Psoas muscle (tissue), 8 donors: ENCODE measurements at places on chromosomes 3 and 15.

DNA sequence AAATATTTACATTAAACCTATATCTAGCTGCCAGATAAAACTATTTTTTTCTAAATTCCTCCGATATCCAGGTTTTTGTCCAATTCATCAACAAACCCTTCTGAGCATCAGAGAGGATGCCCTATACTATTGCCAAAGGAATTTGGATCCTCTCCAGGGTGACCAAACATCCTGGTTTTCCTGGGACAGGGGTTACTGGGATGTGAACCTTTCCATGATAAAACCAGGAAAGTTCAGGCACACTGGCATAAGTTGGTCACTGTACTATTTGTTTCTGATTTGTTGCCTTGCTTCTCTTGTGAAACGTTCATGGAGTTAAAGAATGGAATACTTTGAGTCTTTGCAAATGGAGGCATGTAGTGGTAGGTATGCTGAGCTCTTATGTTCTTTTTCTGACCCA, 63.5 kb downstream of the TLNRD1 start:
- DNase-seq, result no peak

- DNase-seq, result no peak
Measured at GRCh38 chr3:98557324-98558010, 25.7 kb downstream of the GPR15 start.

GRCh38 chr3:188331166-188331565, 177.2 kb downstream of the LPP start:
- DNase-seq, result no peak

GRCh38 chr3:48601622-48601994, 6.5 kb upstream of the COL7A1 start:
- peak; percentile 92 for DNase-seq

GRCh38 chr15:78103406-78104118, 11.2 kb downstream of the SH2D7 start:
- DNase-seq, result no peak

- no peak for DNase-seq
Measured at GRCh38 chr15:70535071-70535954, 228.0 kb downstream of the UACA start.

- DNase-seq, result no peak
Measured at GRCh38 chr3:81500039-81500438, 261.4 kb downstream of the GBE1 start.

GRCh38 chr3:133269393-133269792, 130.5 kb upstream of the BFSP2 start:
- DNase-seq, result no peak

DNA sequence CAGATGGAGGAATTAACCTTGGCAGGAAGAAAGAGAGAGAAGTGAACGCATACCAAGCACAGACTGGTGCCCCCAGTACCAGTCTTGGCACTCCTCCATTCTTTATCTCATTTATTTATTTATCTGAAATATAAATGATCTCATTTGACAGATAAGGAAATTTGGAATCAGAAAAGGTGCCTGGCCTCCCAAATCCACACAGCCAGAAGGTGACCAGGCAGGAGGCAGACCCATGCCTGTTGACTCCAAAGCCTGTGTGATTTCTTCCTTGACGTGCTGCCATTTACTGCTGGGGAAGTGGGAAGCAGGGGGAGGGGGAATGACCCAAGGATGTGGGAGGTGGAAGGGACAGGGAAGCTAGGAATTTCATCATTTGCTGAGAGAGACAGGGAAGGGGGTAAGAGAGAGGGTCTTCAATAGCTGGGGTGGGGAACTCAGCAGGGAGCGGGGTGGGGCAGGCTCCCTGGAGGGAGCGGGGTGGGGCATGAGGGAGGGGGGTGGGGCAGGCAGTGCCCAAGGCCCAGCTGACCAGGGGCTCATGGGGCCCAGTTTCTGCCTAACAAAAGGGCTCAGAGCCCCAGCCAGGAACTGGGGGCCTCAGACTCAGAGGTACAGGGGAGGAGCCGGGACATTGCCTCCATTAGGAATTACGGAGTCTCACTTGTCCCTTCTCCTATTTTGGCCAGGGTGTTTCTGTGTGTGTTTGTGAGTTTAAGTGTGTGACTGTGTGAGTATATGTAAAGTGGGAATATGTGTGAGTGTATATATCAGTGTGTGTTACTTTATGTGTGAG, 63.0 kb downstream of the MINAR1 start:
- no peak for DNase-seq

- DNase-seq, result no peak
Measured at GRCh38 chr3:99882436-99883137, 64.9 kb downstream of the CMSS1 start.

DNA sequence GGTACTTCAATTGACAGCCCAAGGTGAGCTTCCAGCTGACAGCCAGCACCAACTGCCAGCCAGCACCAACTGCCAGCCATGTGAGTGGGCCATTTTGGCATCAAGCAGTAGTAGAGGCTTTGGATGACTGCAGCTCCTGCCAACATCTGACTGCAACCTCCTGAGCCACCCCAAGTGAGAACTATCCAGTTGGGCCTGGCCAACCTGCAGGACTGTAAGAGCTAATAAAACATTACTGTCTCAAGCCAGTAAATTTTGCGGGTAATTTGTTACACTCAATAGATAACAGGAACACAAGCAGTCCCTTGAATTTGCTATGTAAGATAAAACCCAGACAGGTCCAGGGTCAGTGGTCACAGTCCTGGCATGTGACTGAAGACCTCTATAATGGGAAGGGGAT, 29.7 kb downstream of the EPHB1 start:
- peak; percentile 84 for DNase-seq

- DNase-seq, result no peak
Measured at GRCh38 chr15:77027697-77028450, 32.9 kb downstream of the PSTPIP1 start.

DNA sequence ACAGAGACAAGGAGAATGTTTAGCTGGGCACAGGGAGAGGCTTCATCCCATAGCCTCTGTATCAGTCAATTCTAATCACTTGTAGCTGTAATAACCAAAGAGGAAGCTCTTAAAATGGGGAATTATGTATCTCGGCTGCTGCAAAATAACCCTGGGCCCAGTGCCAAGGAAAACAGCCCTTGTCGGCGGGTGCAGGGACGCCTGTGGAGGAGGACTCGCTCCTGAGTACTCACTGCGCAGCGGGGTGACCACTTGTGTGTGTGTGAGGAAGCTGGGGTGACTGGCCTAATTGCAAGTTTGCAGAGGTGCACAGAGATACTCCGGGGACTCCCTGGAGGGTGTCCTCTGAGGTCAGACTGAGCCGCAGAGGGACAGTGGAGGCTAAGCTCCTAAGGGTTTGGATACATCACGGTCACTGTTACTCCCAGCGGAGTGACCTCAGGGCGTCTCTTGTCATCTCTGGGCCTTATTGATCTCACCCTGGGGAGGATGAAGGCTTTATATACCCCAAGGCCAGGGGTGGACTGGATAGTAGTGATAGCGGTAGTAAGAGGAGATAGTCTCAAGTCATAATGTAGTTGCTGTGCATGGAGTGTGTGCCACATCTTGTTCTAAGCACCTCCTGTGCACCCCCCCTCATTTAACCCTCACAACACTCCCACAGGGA, 37.2 kb downstream of the SLC6A6 start:
- DNase-seq, result peak; percentile 80

DNA sequence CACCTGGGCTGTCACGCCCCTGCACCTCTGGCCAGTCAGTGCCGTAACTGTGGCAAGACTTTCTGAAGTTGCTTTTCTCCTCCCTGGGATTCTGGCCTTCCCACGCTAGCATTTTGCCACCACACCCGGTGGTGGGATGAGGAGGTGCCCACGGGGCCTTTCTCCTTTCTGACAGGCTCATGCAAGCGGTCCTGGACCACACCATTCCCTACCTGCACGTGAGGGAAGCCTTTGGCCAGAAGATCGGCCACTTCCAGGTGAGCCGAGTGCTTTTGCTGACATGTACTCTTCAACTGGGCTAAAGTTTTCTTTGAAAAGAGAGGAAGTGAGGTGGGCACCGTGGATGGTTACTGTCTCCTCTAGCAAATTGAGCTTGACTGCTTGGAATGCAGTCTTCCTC, 9.6 kb downstream of the IVD start:
- DNase-seq, result no peak

DNA sequence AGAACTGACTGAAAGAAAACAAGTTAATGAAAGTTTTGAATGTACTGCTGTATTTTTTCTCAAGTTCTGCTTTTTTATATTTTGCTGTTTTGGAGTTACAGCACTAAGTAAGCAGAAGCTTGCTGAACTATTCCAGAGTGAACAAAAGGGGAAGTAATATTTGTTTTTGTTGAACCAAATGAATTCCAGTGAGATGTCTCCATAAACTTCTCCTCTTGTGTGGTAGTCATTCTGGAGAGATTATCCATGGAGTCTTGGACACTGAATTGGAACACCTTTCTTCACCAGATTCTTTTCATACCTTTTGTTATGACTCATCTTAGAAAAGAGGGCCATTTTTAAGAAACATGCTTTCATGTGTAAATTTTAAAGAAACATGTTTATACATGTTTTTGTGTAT, 8.8 kb downstream of the ANKUB1 start:
- no peak for DNase-seq

DNA sequence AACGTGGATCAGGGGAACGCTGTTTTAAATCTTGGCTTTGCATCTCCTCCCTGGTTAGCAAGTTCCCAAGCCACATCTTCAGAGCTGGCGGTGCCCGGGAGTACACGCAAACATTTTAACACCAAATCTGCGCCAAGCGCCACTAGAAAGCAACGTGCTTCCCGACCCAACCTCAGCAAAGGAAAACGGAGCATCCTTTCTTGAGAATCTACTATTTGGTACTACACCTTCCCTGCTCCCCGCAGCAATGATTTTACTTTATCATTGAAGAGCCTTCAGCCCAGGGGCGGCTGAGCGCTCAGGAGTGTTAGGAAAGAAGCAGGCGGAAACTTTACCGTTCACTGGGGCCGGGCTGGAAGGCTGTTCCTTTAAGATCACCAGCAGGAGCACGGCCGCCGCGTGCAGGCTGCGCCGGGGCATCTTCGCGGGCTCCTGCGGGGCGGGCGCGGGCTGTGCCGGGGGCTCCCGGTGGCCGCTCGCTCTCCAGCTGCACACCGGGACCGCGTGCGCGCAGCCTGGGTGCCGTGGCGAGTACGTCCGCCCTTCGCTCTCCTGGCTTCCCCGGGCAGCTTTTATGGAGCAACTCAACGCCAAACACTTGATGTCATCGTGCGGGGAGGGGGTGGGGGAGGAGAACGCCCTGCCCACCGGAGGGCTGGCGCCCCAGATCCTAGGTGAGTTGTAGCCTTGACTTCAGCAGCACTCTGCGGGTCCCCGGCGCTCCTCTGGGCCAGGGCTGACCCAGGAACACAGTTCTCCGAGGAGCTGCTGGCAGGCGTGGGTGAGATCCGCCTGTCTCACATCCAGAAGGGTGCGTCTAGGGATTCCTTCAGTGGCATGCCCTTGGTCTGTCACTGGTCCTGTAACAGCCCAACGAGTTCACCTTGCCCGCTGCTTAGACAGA, at the start of gene CA12:
Gene CA12, minus strand, starts transcription at position 546 of the 904 bp plus-strand sequence. Its CDS starts 126 bp downstream, at position 420.
- peak; percentile 33 for DNase-seq

- DNase-seq, result no peak
Measured at GRCh38 chr15:69699096-69699495, 246.5 kb downstream of the RPLP1 start.

DNA sequence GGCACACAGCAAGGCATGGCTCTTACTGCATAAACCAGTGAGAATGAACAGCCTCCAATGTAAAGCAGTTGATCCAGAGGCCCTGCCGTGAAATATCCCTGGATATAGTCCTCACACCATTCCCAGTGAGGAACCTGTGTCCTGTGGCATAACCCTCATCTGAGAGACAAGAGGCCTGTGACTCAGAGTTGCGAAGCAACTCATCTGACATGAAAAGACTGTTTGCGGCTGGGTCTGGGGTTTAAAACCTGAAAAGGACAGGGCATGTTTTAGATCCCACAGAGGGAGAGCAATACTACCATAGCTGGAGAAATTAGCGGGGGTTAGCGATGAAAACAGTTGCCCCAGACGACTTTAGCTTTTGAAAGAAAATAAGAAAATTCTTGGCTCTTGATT, 165.3 kb upstream of the BHLHE40 start:
- DNase-seq, result no peak

DNA sequence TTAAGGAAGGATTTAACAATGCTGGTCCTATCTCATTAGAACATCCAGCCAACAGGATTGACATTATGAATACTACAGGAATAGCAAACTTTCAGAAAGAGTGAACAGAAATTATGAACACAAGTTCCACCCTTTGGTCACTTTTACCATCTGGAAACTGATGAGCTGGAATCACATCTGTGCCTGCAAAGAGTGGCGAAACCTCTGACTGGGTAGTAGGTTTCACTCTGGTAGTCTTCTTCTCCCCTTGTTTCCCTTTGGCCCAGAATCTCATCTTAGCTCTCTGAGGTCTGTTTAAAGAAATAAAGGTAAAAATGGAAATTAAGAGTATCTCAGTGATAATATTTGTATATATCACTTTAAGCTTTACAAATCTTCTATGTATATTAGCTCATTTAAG, 73.1 kb downstream of the NR2E3 start:
- DNase-seq, result no peak

- DNase-seq, result no peak
Measured at GRCh38 chr15:92383519-92384324, 10.0 kb upstream of the ST8SIA2 start.

GRCh38 chr15:69610277-69610676, 157.7 kb downstream of the RPLP1 start:
- no peak for DNase-seq

GRCh38 chr3:106428565-106428994, 559.8 kb upstream of the CBLB start:
- DNase-seq, result peak; percentile 17

DNA sequence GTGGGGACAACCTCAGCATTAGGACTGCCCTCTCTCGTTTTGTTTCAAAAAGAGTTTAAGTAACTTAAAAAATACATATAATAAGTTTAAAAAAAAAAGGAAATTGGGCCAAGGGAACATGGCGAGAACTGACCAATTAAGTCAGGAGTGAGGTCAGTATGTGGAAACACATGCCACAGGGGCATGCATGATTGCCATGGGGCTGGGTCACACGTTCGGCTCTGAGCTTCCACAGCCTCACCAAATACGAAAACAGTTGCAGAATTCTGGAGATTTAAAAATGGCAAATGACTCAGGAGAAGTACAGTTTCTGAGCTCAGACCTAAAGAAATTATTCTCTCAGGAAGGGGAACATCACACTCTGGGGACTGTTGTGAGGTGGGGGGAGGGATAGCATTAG, 24.1 kb downstream of the PDE8A start:
- DNase-seq, result no peak

GRCh38 chr3:177994976-177995375, 541.3 kb upstream of the KCNMB2 start:
- DNase-seq, result no peak

DNA sequence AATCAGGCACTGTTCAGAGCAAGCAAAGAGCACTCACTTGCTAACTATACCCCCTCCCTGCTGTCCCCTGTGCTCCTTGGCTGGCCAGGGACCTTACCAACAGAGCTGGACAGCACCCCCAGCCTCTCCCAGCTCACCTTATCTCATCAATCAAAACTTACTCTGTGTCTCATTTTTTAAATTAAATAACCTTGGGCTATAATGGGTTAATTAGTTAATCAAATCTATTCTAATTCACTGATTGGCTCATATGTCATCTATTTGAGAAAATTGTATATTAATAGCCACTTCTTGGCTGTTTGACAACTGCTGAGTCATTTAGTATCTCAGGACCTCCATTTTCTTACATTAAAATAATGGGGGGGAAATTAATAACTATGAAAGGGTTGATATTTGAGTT, 22.9 kb downstream of the IL5RA start:
- no peak for DNase-seq
